Progenitor cell of endocrine pancreas (in vitro differentiated cells): ENCODE measurements at places on chromosomes 1 and 21.
A peak's percentile ranks its signal among the peaks of the same experiment; 100 is the strongest.

DNA sequence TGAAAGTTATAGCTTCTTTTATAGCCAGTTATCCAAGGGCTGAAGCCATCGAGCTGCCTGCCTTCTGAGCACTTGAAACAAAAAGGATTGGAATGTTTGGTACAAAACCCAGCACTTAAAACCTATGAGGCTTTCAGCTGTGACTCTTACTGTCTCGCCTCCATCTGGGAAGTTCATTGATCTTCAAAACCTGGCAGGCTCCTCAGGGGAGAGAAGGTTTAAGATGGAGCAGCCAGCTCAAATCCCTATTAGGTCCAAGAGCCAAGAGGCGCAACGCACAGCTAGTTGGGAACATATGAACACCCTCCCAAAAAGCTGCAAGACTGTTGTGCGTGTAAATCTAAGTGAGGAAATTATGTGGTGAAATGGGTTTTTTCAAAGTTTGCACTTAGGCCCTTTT, 33.4 kb downstream of the BACE2 start:
- no peak for DNase-seq

- no peak for DNase-seq
These were observed 76.1 kb upstream of the HOOK1 start for GRCh38 chr1:59738591-59739015.

DNA sequence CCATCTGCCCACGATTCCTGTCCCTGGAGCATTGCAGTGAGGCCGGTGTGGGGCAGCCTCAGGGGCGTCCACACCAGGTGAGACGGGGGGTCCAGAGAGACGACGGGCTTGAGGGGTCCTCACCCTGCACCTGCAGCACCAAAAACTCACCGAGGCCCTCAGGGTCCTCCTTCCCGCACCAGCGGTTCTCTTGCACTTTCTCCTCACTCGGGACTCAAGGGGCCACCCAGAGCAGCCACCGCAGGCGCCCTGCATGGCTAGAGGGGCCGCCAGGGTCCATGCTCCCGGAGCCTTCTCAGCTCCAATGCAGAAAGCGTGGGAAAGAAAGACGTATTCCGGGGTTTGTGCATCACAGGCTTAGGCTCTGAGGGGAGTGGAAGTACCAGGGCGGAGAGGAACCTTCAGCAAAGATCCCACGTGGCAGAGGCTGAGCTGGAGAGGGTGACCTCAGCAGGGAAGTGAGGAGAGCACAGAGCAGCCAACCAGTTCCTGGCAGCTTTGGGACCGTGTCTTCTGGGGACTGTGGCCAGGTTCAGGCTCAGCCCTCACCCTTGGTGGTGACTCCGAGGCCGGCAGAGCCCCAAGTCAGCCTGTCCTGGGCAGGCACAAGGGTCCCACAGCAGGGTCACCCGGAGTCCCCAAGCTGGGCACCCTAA, 19.5 kb upstream of the COL6A2 start:
- DNase-seq, result peak; percentile 6

GRCh38 chr1:244349103-244349531, 102.6 kb downstream of the ADSS2 start:
- no peak for DNase-seq

DNA sequence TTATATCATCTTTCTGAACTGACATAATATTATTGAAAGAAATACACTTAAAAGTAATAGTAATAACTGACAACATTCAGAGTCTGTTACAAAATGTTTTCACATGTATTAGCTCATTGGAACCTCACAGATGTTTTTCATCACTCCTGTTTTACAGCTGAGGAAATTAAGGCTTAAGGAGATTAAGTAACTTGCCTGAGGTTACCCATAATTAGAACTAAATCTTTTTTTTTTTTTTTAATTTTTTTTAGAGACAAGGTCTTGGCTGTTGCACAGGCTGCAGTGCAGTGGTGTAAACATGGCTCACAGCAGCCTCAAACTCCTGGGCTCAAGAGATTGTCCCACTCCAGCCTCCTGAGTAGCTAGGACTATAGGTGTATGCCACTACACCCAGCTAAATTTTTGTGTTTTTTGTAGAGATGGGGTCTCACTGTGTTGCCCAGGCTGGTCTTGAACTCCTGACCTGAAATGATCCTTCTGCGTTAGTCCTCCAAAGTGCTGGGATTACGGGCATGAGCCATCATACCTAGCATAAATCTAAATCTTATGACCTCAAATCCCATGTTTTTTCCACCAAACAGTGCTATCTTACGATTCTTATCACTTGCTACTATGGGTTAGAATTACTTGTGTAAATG, 64.7 kb upstream of the MACF1 start:
- no peak for DNase-seq

DNA sequence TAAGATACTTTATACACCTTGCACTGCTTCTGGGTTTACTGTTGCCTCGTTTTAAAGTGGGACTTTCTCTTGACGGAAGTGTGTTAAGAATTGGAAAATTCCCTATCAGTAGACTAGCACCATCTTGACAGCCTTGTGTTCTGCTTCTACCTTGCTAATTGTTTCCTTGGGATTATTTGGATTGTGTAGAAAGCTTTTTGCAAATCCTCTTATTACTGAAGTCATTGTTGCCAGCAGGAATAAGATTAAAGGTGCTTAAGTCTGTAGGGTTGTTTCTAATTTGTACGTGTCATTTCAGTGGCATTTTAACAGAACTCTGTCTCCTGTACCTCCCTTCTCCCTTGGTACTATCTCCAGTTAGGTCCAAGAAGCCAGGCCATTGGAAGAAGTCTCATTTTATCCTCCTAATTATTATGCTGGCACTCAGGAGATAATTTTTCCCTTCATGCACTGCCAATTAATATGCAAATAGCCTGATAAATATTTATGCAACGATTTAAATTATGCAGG, 107.7 kb downstream of the POU2F1 start:
- DNase-seq, result no peak

- DNase-seq, result no peak
These were observed 106.7 kb upstream of the CDC42BPA start for GRCh38 chr1:227424953-227425352.

DNA sequence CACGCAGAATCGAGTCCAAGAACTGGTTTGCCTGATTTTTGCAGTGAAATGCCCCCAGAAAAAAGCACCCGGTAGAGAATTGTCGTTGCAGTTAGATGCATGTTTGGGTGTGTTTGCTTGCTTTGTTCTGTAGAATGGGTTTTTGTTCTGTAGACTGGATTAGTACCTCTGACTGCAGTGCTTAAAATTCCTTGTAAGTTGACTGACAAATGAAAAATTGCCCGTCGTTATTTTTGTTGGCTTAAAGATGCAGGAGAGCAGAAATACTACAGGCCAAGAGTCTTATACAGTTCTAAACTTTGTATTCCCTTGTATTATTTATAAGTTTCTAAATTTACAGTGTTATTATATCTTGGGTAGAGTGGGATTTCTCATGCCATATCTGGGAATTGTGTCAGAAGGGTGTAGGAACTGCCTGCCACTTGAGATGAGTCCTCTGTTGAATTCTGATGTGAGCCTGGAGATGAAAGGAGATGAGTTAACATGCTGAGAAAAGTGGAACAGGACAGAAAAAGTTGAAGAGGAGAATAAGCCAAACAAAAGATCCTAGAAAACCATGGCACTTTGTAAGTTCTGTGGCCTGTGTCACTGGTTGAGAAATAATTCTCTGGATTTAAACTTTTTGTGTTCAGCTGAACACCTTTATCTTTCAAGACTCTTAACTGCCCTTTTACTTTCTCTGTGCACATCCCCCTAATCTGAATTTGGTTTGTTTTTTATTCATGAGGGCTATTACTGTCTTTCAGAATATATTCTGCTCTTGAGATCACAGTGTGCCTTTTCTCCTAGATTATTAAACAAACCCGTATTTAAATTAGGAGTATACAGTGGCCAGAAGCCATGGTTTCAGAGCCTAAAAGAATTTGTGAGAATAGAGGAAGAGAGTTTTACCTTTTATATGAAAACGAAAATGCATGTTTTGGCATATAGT, 1.4 kb downstream of the DESI2 start:
- no peak for DNase-seq

DNA sequence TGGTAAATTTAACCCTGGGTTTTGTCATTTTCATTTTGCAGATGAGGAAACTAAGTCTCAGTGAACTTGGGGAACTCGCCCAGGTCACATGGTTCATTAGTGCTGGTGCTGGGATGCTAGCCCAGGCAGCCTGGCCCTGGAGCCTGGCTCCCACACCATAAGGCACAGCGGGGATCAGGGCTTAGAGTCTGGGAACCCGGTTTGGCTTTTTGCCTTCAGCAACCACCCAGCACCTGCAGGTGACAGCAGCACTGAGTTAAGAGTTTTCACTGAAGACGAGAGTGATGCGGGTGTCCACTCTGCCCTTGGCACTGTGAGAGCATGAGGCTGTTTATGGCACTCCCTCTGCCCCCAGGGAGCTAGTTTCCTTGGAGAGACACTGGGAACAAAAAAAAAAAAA, 18.4 kb upstream of the CD101 start:
- no peak for DNase-seq
